ENCODE measurements at places on chromosomes 16 and 17.

- DNase-seq, result no peak
These were observed 47.8 kb upstream of the FOXF1 start for GRCh38 chr16:86462334-86463084.

GRCh38 chr17:65538675-65539529 lies 22.5 kb downstream of the AXIN2 start:
- no peak for DNase-seq

- DNase-seq, result no peak
These were observed 48.2 kb upstream of the MEIOC start for GRCh38 chr17:44607836-44608690.

GRCh38 chr17:57572600-57572999 lies 172.5 kb downstream of the CCDC182 start:
- DNase-seq, result no peak

DNA sequence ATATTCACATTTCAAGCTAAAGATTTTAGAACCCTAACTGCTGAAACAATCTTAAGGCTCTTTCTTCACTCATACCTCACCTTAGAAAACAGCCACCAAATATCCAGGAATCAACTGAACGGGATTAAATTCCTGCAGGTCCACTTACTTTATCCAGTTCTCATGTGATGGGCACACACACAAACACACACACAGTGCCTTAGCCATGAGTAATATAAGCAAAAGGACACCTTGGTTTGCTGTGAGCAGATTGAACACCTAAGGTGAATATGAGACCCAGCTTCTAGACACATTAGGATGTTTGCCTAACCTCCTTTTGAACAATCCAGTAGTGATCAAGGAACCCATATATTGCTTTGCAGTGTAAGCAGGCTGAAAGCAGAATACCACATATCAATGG lies 81.5 kb downstream of the TUBD1 start:
- DNase-seq, result no peak

- no peak for DNase-seq
These were observed 4.1 kb downstream of the ZNF624 start for GRCh38 chr17:16649585-16649984.

DNA sequence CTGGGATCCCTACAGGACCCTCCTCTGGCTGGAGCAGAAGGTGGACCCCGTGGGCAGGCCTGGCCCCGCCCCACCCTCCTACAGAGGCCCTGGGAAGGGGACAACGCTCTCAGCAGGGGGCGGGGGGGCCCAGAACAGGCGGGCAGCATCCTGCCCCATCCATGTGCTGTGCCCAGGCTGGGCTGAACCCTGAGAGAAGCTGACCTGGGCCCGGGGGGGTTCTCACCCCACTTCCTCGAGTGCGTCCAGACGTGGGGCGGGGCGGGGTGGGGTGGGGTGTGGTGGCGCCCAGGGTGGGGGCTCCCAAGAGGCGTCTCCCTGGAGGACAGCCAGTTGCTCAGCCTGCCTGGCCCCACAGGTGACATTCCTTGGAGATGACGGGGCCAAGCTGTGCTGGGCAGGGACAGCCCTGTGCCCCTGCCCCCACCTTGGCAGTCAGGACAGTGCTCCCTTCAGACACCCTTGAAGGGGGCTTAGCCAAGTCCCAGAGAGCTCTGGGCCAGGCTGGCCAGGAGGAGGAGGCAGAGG lies 390 bp upstream of the UNC13D start:
- no peak for DNase-seq

DNA sequence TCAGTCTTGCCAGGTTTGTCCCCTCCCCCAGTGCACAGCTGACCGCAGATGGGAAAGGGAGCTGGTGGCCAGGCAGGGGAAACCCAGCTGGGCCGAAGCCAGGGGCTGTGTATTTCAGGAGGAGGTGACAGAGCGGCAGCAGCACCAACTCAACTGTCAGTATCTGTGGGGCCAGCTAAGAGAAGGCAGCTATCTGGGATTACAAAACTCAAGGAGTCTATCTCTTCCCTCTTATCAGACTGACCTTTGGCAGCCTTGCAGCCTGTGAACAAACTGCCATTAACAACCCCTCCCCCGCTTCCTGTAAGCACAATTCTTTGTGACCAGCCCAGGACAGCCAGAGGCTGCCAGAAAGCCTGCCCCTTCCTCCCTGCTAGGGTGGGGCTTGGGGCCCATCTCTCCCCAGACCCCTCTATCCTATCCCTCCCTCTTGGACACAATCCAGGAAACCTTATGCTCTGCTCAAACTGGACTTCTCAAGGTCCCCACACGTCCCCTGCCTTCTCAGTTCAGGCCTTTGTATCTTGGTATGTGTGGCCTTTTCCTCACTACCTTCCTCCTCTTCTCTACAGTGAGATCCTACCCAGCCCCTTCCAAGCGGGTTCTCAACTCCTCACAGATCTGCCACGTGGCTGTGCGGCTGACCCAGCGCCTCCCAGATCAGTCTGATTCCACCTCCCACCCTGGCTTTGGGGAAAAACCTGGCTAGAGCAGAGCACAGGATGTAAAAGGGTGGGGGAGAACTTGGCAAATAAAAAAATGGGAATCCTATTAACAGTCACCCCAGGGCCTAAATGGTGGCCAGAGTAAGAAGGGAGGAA lies 10.5 kb downstream of the ST3GAL2 start:
- peak; percentile 96 for DNase-seq

DNA sequence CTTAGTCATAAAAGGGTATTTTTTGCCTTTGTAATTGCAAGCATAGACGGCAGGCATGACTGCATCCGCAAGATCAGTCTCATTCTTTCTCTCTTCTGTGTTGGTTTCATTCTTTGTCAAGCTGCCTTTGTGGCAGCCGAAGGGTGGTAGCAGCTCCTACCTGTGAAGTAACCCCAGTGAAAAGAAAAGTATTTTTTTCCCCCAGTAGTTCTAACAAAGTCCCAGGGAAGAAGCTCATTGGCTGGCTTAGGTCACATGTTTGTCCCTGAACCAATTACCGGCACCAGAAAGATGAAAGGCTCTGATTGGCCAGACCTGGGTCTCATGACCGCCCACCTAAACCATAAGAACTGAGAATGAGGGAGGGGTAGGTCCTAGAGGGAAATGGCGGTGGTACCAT lies 110.7 kb downstream of the RAP1GAP2 start:
- DNase-seq, result no peak

- no peak for DNase-seq
These were observed 48.9 kb downstream of the MRM1 start for GRCh38 chr17:36650096-36650775.

GRCh38 chr17:871751-872519 lies 89.8 kb downstream of the MRM3 start:
- no peak for DNase-seq

DNA sequence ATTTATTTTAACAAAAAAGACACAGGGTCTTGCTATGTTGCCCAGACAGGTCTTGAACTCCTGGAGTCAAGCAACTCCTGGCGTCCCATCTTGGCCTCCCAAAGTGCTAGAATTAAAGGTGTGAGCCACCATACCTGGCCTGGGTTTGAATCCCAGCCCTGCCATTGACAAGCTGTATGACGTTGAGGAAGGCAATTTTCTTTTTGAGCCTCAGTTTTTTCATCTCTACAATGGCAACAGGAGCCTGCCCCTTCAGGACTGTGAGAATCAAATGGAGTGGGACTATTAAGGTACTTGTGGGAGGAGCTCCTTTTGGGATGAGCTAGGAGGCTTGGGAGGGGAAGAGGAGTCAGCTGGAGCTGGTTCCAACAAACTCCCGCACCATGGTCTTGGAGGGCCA lies 6.2 kb downstream of the RARA start:
- DNase-seq, result no peak

GRCh38 chr17:45127207-45127547 lies 5.1 kb downstream of the PLCD3 start:
- DNase-seq, result no peak

DNA sequence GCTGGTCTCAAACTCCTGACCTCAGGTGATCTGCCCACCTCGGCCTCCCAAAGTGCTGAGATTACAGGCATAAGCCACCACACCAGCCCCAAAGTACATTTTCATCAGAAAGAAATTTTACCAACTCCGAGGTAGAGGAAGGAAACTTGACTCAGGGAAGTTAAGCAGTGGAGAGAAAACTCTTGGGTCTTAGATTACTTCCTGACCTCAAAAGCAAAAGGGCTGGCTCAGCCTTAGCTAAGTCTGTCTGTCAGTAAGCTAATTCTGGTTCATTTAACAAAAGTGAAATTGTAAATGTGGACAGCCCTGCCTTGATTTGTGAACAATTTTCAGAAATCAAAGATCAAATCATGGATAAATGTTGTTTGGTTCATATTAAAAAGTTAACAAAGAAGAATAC lies 30.6 kb downstream of the MAP2K6 start:
- DNase-seq, result peak; percentile 3

- no peak for DNase-seq
These were observed 479.1 kb downstream of the SOX9 start for GRCh38 chr17:72599891-72600290.

DNA sequence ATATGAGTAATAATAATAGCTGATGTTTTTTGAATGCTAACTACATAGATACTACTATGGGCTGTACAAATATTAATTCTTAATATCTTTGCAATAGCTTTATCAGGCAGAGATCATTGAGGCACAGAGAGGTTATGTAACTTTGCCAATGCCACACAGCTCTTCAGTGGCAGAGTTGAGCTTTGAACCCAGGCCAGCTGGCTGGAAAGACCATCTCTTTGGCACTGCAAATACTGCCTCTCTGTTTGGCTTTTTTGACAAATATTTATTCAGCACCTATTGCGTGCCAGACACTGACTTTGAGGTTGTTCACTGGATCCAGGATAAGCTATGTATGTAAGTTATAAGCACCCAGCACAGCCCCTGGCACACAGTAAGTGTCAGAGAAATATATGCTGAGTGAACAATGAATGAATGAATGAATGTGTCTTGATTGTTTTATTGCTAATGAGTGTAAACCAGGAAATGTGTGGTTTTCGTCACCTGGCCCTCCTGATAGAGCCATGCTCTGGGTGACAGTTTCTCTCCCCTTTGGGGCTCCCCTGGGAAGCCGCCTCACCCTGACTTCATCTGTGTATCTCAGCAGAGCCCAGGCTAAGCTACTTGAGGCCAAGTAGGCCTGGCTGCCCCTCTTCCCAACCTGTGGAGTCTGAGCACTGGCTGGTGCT lies 2.5 kb downstream of the AQP8 start:
- DNase-seq, result no peak

- no peak for DNase-seq
These were observed 144.8 kb upstream of the CCL2 start for GRCh38 chr17:34110315-34110714.

GRCh38 chr17:82214012-82214628 lies 1.5 kb upstream of the CCDC57 start:
- DNase-seq, result no peak

DNA sequence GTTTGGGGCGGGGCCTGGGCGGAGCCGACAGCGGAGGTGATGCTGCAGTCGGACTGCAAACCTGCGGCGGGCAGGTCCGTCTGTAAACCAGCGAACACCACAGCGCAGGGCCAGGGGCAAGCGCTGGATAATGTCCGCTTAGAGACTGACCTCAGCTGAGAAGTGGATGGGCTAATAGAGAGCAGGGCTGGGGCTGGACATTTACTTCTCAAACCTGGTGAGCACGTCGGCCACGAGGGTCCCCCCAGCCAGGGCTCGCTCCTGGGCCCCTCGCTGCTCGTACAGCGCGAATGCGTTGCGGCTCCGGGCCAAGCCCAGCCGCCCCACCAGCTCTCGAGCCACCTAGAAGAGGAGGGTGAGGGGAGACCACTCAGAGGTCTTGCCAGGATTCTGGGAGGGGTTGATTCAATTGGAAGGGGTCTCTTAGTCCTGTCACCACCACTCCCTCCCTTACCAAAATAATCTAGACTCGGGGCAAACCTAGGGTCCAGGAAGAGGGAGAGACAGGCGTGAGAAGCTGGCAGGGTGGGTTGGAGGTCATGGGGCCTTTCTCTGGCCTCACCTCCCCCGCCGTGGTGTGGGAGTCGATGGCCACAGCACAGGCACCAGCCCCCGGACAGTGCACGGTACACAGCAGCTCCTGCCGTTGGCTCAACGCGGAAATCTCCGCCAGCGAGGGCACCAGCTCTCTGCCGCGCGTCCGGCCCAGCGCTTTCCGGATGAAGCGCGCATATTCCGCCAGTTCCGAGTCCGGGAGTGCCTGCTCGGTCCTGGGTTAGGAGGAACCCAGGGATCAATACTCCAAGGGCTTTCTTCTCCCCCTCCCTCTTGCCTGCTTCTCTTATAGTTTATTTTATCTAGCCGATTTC lies 5.8 kb downstream of the PLEKHH3 start:
- no peak for DNase-seq

GRCh38 chr16:265002-265529 lies 10.7 kb downstream of the RGS11 start:
- DNase-seq, result no peak

GRCh38 chr17:27489045-27489715 lies 32.9 kb downstream of the KSR1 start:
- DNase-seq, result peak; percentile 75

DNA sequence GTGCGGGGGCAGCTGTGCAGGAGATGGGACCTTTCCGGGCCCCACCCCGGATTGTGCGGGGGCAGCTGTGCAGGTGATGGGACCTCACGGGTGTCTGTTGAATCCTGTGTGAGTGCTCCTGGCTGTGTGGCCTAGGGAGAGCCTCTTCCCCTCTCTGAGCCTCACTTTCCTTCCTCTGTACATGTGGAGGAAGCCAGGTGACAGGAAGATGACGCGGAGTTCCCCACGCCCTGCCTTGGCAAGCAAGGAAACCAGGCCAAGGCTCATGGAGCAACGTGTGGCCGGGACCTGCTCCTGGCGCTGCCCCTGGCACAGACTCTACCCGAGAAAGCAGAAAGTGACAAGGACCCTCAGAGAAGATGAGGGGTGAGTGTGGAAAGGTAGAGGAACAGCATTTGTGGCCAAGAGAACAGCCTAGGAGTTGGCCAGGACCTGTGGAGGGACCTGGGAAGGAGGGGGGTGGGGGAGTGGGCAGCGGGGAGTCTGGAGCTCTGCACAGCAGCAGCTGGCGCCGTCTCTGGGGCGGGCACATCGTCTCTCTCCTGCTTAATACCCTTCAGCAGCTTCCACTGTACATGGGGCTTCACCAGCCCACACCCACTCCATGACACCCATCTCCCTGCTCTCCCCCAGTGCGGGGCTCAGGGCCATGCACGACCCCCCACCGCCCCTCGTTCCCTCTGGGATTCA lies 38.4 kb upstream of the PABPN1L start:
- no peak for DNase-seq

- no peak for DNase-seq
These were observed 1.1 kb downstream of the ABAT start for GRCh38 chr16:8675183-8676159.

- DNase-seq, result no peak
These were observed 13.8 kb upstream of the ACSF2 start for GRCh38 chr17:50412188-50412732.

GRCh38 chr16:85103114-85104079 lies 8.9 kb downstream of the CIBAR2 start:
- DNase-seq, result peak; percentile 50

All from MV-4-11 (cell line).